ENCODE measurements at places on chromosomes 16 and 17.
A peak's percentile ranks its signal among the peaks of the same experiment; 100 is the strongest.

DNA sequence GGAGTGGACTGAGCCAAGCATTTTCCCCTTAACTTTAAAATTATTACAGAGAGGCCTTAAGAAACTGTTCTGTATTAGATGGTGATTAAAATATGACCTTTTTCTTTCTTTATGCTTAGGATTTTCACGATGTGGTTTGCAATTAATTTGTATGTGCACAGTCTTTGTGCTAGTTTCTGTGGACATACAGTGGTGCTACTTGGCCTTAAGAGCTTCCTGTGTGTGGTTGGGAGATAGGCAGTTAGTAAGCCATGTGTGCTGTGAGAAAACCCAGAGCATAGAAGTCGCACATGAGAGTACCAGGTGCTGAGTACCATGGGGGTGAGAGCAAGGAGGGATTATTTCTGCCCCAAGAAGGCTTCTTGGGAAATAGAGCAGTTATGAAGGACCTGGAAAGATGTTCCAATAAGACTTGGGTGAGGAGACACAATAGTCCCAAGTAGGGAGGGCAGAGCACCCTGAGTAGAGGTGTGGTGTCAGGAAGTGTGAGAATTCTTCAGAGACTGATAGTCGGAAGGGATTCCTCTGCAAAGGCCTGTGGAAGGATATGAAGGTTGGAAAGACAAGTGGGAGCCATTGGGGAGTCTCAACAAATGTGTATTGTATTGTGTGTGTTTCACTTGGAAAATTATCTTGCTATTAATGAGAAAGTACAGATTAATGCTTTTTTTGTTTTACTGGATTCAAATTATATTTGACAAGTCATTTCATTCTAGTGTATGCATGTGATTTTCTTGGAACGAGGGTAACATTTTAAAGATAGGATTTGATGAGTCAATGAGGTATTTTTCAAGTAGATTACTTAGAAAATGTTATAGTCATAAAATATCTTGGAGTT, 239.9 kb downstream of the PRKCA start:
- DNase-seq: no peak

- DNase-seq: no peak
Observed at GRCh38 chr16:12300490-12300889, 324.0 kb downstream of the SNX29 start.

- no peak for DNase-seq
Observed at GRCh38 chr17:50146230-50146926, 4.1 kb downstream of the PPP1R9B start.

- no peak for DNase-seq
Observed at GRCh38 chr16:66493490-66494401, 56.2 kb downstream of the TK2 start.

- DNase-seq: peak; percentile 73
Observed at GRCh38 chr17:59837308-59838051, 55.3 kb downstream of the TUBD1 start.

DNA sequence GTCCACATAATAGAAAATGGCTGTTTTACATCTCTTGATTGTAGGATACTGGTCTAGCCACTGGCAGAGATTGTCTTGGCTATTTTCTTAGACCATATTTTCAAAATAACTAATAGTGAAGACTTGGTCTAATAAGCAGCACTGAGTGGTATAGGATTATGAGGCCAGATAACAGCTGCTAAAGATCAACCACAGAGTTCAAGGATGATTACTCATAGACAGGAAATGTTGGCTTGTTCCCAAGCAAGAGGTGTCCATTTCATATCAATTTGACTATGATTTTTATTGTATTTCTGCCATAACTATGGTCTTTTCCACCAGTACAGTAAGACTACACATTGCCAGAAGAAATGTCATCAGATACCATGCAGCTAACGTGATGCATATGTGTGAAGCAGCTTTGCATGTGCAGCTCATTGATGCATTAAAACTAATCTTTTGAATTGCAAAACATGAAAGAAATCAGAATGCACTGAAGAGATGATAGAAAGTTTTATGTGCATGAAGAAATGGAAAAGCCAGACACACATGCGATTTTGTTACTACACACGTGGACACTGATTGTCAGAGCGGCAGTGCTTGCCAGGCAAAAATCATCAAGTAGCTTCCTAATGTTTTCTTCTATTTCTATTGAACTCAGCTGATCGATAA, 693.3 kb downstream of the CDH11 start:
- no peak for DNase-seq

DNA sequence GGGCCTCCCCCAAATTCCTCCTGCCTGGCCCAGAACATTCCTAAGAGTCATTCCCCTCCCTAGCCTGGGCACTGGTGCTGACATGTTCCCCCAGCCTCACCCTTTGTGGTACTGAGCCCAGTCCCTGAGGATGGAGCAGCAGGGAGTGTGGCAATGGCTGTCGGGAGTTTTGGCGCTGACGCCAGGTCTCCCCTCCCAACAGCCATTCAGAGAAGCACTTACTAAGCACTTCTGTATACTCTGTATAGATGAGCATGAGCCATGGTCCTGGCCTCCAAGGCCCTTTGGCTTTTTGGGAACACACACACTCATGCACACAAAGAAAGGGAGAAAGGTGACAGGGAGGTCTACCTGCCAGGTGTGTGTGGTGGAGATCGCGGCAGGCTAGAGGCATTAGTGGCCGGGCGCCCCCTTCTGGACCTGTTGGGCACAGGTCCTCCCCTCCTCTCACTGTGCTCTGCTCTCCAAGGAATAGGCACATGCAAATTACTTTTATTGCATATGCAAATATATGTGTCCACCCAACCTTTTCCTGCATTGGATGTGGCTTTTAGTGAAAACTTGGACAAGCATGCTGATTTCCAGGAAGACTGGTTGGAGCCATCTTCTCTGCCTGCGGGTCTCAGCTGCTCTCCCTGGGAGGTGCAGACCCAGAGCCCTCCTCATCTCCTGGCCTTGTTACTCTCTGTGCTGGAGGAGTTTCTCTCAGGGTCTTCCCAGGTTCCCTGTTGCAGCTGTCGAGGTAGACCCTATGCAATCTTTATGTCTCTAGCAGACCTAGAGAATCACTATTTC, 17.4 kb upstream of the C17orf107 start:
- DNase-seq: peak; percentile 17

DNA sequence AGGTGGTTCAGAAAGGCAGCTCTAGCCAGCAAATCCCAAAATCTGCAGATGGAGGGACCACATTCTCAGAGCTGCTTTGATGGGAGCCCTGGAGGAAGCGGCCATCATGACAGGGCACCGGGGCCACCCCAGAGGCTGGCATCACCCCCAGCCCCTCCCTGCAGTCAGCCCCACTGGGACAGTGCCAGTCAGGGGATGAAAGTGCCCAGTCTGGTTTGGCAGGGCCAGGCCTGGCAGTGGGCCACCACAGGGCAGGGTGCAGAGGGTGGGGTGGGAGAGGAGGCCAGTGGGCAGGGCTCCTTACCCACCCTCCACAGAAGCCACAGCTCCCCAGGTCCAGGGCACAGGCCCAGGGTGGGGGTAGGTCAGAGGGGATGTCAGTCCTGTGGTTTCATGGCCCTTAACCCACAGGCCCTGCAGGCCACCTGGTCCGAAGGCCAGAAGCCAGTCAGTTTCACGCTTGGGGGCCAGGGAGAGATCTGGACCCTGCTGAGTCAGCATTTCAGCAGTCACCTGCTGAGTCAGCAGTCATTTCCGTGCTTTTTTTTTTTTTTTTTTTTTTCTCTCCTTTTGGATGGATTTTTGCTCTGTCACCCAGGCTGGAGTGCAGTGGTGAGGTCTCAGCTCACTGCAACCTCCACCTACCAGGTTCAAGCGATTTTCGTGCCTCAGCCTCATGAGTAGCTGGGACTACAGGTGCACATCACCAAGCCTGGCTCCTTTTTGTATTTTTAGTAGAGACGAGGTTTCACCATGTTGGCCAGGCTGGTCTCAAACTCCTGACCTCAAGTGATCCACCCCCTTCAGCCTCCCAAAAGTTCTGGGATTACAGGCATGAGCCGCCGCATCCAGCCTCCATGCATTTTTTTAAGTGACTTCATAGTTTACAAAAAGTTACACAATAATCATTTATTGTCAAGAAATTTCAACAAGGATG, 10.4 kb downstream of the SLC25A10 start:
- DNase-seq: no peak

DNA sequence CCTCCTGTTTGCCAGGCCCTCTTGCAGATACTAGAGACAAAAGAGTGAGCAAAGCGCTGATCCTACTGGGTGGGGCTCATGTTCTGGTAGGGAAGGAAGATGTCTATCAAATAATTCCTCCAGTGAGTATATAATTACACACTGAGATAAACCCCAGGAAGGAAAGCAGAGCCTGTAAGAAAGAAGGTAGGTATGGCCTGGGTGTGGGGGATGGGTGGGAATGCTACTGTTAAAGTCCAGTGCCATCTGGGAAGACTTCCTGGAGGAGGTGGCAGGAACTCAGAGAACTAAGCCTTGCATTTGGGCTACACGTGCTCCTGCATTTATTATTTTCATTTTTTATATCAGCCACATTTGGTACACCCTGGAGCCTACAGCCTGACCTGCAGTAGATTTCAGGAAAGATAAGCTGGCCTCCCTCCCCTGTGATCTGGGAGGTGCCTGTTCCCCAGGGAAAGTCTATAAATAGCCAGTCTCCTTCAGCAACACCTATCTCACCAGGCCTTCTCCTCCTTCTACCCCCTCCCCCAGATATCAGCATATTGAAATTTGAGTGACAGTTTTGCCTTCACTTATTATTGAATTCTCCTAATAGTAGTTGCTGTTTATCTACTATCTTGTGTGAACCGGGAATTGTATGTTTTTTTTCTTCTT, 11.5 kb downstream of the ATP2C2 start:
- no peak for DNase-seq

DNA sequence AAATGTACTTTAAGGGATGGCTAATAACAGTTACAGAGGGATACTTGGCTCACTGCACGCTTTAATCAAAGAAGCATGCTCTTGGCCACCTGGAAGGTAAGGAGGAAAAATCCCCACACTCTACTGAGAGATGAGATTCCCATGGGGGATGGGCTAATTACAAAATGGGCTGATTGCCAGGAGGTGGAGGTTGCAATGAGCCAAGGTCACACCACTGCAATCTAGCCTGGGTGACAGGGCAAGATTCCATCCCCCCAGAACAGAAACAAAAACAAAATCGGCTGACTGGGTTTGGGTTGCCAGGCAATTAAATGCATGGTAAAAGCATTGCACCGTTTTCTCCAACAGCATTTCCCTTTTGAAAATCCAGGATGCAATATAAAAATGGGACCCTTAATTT, 18.0 kb downstream of the N4BP1 start:
- DNase-seq: no peak

- DNase-seq: no peak
Observed at GRCh38 chr17:81884520-81884919, 6.9 kb downstream of the ALYREF start.

- no peak for DNase-seq
Observed at GRCh38 chr16:23712976-23713375, at the start of gene ERN2. ERN2 (minus strand) TSS chr16:23713222; CDS start chr16:23713187, 35 bp downstream.

DNA sequence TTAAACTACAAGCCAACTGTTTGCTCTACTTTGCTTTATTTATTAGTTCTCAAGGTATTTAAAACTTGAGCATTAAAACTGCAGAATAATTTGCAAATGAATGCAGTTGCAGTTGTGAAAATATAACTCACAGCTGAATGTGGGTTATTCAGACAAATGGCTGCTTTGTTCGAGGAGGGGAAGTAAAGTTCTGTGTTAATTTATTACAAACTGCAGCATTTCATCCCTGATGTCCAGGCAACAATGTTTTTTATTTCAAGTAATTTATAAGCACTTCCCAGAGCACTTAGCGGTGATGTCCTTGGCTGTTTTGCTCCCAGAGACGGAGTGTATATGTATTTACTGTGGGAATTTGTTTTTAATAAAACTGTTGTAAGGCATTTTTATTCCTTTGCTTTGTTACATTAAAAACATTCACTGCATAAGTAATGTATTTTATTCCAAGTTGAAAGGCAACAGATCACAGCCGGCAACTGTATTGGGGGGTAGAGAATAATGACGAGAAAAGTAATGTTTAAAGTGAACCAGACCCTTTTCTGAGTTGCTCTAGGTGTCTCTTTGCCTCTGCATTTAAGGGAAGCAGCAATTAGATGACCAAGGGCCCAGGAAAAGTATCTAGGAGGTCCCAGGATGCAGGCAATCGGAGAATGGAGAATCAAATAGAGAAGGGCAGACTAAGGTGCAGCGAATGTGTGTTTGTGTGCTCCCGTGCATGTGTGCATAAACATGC, 291.2 kb upstream of the SALL1 start:
- DNase-seq: no peak

- no peak for DNase-seq
Observed at GRCh38 chr17:72588961-72589360, 468.1 kb downstream of the SOX9 start.

DNA sequence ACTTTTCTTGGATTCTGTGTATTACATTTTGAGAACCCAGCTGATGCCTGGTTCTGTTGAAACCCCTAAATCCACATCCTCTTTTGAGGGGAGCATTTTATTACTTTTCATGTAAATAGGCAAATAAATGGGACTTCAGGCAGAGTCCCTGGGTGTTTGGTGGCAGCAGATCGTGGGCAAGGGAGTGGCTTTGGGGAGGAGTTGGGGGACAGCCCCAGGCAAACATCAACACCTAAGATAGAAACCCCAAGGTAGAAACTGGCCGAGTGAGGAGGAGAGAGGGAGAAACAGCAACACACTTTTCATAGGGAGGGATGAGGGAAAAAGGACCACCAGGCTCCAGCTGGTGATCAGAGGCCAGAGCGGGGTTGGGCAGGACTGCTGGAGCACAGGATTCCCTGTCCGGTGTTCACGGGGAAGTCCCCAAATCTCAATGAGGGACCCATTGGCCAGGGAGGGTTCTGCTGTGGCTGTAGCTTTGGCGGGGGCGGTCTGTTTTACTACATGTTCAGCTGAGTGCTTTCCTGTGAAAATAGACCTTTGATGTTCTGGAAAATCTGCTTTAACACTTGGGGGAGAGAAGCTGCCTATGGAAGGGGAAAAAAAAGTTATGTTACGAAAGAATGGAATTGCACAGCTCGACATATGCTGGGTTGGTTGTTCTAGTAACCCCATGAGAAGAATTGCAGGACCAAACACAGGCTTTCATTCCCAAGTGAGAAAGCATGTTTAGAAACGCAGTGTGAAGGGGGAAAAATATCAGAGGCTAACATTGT, 46.6 kb downstream of the MSI2 start:
- DNase-seq: no peak

DNA sequence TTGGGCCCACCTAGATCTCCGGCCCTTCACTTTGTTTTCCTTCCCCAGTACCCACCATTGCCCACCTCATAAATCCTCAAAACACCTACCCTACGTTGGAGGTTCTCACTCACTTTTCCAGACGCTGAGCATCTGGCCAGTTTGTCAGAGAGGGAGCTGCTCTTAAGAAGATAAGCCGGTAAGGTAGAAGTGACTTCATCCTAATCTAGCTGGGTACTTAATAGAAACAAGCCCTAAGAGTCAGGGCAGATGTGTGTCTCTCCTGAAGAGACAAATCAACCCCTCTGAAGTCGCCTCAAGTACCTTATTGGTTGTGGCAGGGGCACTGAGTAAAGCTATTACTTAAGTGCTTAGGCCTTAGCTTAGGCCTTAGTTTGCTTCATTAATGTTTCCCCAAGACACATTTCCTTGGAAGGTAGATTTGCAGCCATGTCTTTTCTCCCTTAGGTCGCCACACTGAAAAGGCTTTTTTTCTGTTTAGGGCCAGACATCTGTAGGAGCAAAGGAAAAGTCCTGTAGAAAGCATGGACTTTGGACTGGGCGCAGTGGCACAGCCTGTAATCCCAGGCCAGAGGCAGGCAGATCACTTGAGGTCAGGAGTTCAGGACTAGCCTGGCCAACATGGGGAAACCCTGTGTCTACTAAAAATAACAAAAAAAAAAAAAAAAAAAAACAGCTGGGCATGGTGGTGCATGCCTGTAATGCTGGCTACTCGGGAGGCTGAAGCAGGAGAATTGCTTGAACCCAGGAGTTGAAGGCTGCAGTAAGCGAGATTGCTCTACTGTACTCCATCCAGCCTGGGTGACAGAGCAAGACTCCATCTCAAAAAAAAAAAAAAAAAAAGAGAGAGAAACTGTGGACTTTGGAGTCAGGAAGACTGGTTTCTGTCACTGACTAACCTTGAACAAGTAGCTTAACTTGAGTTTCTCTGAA, 1.0 kb downstream of the TACO1 start:
- no peak for DNase-seq

Measured in T-helper 22 cell (primary cell).